ENCODE measurements at places on chromosomes 7 and 10. TPM values are rescaled to one million over a fixed set of nuclear protein-coding genes. Genes with fewer than 3 reads are reported as not detected.

Gene AMPH
- total RNA-seq: not detected

Gene CPA4
- 0.37 TPM for total RNA-seq

Gene SLC13A4
- total RNA-seq: not detected

Gene GJD4
- total RNA-seq: not detected

Gene TECPR1
- 16.8 TPM for total RNA-seq

Gene CHN2
- 0.27 TPM for total RNA-seq

GRCh38 chr10:127925471-127926207 is 18.7 kb downstream of the PTPRE start:
- DNase-seq: no peak

DNA sequence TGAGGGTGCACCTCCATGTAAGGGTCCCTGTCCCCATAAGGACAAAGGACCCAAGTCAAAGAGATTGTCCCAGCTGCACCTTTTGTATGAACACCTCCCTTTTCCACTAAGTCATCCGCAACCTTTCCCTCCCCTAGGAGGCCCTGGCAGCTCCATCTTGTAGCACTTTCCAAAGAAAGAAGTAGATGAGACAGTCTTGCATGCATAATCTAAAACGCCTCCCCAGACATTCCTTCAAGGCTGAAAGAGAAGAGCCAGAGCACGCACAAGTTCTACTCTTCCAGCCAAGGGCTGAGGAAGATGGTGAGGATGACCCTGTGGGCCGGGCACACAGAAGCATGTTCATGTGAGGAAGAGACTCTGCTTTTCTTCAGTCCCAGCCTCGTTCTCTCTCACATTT is 194.4 kb downstream of the TNS3 start:
- no peak for DNase-seq

- no peak for DNase-seq
Observed at GRCh38 chr10:89773081-89773480, 71.7 kb downstream of the KIF20B start.

- no peak for DNase-seq
Observed at GRCh38 chr7:44147026-44147991, 6.2 kb upstream of the MYL7 start.

- DNase-seq: no peak
Observed at GRCh38 chr10:85917601-85918000, 449.0 kb downstream of the GRID1 start.

DNA sequence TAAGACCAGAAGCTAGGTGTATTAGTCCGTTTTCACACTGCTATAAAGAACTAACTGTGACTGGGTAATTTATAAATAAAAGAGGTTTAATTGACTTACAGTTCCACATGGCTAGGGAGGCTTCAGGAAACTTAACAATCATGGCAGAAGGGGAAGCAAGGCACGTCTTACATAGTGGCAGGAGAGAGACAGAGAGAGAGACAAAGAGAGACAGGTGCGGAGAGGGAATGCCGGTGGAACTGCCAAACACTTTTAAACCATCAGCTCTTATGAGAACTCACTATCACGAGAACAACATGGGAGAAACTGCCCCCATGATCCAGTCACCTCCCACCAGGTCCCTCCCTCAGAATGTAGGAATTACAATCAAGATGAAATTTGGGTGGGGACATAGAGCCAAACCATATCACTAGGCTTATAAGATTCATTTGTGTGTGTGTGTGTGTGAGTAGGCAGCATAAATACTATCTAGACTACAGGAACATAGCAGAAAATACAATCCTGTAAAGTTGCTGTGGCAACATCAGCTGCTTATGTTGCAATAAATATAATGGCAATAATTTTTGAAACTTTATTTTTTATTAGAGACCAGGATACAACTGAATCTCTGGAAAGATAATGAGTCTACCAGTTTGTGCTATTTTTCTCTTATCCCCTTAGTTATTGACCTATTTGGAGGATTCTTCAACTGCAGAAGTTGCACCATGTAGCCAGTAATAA is 77.1 kb downstream of the NRF1 start:
- no peak for DNase-seq

DNA sequence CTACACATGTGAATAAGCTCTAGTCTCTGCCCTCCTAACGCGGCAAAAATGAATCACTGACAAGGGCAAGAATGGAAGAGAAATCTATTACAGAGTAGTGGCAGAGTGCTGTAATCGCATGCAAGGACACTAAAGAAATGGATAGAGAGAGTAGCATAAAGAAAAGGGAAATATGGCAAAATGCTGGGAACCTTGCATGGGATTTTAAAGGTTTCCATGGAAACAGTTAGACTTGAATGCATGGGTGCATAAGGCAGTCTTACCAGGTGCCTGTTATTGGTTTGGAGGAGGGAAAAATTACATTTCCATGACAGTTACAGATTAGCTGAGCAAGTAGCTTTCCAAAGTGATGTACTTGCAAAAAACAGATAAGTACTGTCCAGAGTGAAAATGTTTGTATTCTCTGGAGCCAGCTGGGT is 233.4 kb downstream of the PTN start:
- DNase-seq: no peak

DNA sequence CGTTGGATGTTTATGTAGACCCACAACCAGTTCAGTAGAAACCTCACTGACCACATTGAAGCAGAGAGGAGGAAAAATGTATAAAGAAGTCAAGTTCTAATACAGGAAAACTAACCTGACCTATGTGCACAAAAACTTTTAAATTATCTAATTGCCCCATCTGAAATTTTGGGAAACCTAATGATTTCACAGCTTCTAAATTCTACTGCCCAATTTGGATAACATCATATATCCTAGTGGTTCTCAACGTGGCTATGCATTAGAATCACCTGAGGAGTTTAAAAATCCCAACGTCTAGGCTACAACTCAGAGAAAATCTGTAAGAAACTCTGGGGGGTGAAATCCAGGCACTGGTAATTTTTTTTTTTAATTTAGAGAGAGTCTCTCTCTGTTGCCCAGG is 7.3 kb downstream of the AKR1B10 start:
- no peak for DNase-seq

DNA sequence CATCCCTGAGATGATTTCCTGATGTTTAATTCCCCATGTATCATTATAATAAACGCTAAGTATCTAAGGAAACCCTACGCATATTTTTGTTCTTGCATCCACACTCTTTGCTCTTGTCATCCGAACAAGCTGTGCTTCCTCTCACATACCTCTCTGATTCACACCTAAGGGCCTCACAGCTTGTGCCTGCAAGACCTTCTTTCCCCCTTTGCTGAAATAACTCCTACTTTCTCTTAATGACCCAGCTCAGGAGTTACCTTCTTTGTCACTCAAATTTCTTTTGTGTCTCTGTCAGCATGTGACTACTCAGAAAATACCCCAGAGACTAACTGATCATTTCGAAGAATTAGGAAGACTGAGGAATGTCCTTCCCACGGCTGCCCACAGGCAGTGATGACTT is 209.3 kb upstream of the IMMP2L start:
- DNase-seq: no peak

- DNase-seq: no peak
Observed at GRCh38 chr10:82284180-82284579, 409.2 kb downstream of the NRG3 start.

DNA sequence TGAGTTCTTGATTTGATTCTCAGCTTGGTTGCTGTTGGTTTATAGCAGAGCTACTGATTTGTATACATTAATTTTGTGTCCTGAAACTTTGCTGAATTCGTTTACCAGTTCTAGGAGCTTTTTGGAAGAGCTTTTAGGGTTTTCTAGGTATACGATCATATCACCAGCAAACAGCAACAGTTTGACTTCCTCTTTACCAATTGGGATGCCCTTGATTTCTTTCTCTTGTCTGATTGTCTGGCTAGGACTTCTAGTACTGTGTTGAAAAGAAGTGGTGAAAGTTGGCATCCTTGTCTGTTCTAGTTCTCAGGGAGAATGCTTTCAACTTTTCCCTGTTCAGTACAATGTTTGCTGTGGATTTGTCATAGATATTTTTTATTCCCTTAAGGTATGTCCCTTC is 86.2 kb downstream of the PLXDC2 start:
- no peak for DNase-seq

Measured in GM12878 (cell line).